IMR-90 (cell line): ENCODE measurements at places on chromosomes 7 and 10. TPM values are rescaled to one million over a fixed set of nuclear protein-coding genes. Genes with fewer than 3 reads are reported as not detected.

- no peak overlapping the region for H3K27ac ChIP-seq
- no peaks in the 10 kb centered on the region for H3K27me3 ChIP-seq
- no peak for DNase-seq
- H3K4me3 ChIP-seq: no peak overlapping the region
- H3K36me3 ChIP-seq: peaks cover 7% of the 10 kb centered on the region
Observed at GRCh38 chr10:68997211-68997610, 8.6 kb downstream of the KIFBP start.

- DNase-seq: no peak
- H3K27ac ChIP-seq: no peak overlapping the region
- H3K4me3 ChIP-seq: no peak overlapping the region
- H3K4me1 ChIP-seq: no peaks in the 10 kb centered on the region
Observed at GRCh38 chr7:38283107-38283506, 9.7 kb upstream of the TARP start.

DNA sequence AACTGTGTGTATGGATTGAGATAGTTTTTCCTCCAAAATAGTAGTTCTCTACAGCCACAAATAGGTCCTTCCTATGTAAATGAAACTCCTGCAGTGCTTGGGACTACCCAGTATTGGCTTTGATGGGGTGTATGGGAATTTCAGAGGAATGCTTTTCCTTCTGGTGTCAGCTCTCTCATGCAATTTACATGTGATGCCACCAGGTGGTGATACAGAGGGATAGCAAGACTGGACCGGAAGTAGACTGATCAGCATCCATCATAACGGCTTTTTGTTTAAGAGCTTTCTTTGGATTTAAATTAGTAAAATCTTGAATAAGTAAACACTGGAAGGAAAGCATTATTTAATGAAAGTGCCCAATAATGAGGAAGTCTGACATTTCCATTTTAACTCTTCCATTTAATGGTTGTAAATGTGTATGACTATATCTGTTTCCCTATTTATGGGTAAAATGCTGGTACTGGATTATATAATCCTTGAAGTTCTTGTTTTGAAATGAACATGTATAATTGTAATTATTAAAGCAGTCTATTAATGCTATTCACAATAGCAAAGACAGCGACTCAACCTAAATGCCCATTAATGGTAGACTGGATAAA is 22.7 kb downstream of the DYNC1I1 start:
- no peaks in the 10 kb centered on the region for H3K4me1 ChIP-seq
- H3K27ac ChIP-seq: no peak overlapping the region
- no peaks in the 10 kb centered on the region for H3K27me3 ChIP-seq
- no peaks in the 10 kb centered on the region for H3K36me3 ChIP-seq
- peak; percentile 30 for DNase-seq

DNA sequence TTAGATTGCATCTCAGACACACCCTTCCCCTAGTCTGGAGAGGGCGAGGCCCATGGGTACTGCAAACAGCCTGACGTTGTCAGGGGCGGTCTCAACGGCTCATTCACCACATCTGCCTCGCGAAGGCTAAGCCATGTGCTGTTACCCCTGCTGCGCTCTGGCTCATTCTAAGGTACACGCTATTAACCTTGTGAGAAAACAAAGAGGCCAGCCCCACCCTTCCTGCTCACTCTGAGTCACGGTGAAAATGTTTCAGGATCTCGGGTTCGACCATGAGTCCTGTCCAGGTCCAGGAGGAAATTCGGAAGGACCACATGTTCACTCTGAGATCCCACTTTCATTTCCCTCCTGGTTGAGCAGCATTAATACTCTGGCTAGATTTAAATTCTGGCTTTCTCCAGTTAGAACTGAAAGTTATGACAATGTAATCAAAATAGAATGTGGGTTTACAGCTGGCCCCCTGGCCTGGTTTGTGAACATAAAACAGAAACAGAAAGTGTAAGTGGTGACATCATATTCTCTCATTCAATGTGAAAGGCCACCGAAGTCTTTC is 55.2 kb downstream of the EGFR start:
- peaks cover 31% of the 10 kb centered on the region for H3K4me1 ChIP-seq
- peaks cover 10% of the 10 kb centered on the region for H3K36me3 ChIP-seq
- H3K27me3 ChIP-seq: no peaks in the 10 kb centered on the region
- peak overlapping the region; percentile 74 for H3K27ac ChIP-seq
- DNase-seq: peak; percentile 79

- H3K4me3 ChIP-seq: peak overlapping the region; percentile 5; the same call in 1 of the 2 replicates
- peaks cover 10% of the 10 kb centered on the region for H3K4me1 ChIP-seq
- DNase-seq: peak; percentile 60
- H3K27ac ChIP-seq: peak overlapping the region; percentile 10; the same call in 1 of the 2 replicates
- no peaks in the 10 kb centered on the region for H3K27me3 ChIP-seq
Observed at GRCh38 chr10:95295031-95295755, 4.4 kb upstream of the PDLIM1 start.

GRCh38 chr7:73567846-73568685 is 10.3 kb downstream of the TBL2 start:
- peaks cover 34% of the 10 kb centered on the region for H3K36me3 ChIP-seq
- H3K27ac ChIP-seq: no peak overlapping the region
- H3K4me3 ChIP-seq: no peak overlapping the region
- H3K27me3 ChIP-seq: no peaks in the 10 kb centered on the region

DNA sequence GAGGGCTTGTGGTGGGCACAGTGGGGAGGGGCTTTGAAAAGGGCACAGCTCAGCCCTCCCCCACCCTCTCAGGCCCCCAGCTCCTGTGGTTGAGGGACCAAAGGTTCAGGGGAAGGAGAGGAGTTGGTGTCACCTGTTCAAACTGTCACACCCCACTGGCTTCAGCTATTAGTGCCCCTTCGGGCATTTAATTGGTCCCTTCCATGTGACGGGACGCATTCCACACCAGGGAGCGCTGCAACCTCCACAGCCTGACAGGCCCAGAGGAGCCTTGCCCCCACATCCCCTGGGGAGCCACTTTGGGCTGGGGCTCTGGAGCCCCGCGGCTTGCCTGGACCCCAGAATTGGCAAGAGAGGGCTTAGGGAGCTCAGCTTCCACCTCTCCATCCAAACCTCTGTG is 75.7 kb downstream of the C10orf105 start:
- no peak overlapping the region for H3K4me3 ChIP-seq
- H3K4me1 ChIP-seq: no peaks in the 10 kb centered on the region
- peaks cover 54% of the 10 kb centered on the region for H3K27me3 ChIP-seq
- no peak overlapping the region for H3K27ac ChIP-seq
- H3K36me3 ChIP-seq: no peaks in the 10 kb centered on the region
- DNase-seq: no peak

DNA sequence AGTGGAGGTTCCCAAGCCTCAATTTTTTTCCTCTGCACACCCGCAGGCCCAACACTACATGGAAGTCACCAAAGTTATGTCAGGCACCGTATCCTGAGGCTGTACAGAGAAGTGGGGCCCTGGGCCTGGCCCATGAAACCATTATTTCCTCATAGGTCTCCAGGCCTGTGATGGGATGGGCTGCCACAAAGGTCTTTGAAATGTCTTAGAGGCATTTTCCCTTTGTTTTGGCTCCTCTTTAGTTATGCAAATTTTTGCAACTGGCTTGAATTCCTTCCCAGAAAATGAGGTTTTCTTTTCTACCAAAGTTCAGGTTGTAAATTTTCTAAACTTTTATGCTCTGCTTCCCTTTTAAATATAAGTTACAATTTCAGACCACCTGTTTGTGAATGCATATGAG is 365.2 kb downstream of the HGF start:
- no peaks in the 10 kb centered on the region for H3K4me1 ChIP-seq
- H3K36me3 ChIP-seq: no peaks in the 10 kb centered on the region
- no peak for DNase-seq
- no peak overlapping the region for H3K4me3 ChIP-seq

SBDS gene
- total RNA-seq: 43.0 and 94.2 TPM in 2 replicates

MRPL43 gene
- total RNA-seq: 56.4 and 61.3 TPM in 2 replicates

COBL gene
- under 0.01 TPM in 1 of 2 replicates, not detected in the other for total RNA-seq
